GM12892 (cell line): ENCODE measurements at places on chromosomes 2 and 18.

GRCh38 chr18:3777122-3777521 lies 327.1 kb downstream of the TGIF1 start:
- DNase-seq = no peak

DNA sequence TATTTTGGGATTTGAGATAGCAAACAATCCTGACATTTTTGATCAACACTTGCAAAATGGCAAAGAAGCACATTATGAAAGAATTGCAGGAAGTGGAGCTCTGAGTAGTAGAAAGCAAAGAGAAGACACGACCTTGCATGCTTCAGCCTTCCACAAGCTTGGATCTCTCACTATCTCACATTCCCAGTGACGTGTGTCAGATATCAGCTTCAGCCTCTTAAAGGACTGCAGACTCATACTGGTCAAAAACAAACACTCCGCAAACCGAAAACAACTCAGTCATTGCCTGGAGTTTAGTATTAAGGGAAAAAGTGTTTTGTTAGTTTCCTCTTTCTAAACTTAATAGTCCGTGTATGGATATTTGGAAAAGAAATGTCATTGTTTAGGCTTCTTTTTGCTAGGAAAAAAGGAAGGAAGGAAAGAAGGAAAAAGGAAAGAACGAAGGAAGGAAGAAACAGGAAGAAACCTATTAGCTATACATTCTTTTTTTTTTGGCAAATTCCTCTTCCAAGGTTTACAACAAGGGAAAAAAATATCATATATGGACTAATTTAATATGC lies 32.6 kb upstream of the SLC40A1 start:
- DNase-seq = no peak

- no peak for DNase-seq
Measured at GRCh38 chr2:191556463-191556862, 121.5 kb upstream of the NABP1 start.

DNA sequence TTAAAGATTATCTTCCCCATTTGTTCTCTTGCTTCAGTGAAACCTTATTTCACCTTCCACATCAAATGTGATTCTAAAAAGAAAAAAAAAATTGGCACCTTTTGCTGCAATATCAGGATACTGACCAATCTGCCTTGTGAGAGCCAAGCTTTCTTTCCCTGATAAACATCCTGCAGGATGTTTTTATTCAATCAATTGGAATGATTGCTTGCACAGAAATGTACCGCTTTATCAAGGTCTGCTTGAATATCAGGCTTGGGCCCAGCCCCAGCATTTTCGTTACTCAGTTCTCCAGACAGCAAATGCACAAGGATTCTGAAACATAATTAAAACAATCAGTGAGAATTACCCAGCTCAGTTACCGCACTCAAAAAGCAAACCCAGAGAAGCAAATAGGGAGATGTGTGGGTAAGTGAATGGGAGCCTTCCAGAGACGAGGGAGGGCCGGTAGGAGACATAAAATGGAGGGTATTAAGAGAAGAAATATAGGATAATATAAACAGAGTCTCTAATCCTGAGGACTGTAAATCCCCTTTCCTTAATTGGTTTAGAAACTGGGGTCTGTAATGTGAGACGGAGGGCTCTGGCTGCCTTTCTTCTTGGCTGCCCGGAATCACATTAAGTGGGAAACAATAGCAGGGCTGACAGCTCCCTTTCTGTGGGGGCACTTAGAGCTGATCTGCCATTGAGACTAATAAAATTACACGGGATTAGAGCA lies 291.8 kb downstream of the ICOS start:
- DNase-seq = no peak

GRCh38 chr2:96927405-96928171 lies 57.7 kb upstream of the SEMA4C start:
- no peak for DNase-seq

DNA sequence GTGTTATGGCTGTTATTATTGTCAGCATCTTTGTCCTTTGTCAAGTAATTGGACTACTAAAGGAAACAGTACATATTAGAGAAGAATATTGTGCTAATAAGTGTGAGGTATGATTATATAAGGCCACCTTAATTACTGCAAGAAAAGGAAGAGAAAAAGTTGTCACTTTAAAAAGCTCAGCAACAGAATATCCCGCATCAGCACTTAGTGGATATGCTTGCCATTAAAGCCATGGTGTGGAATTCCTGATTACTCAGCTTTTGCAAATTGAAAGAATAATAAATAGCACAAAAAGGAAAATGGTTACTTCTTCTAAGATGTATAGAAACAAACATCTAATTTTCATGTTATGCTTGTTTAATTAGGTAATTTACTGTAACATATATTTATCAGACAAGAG lies 347.5 kb downstream of the DPP10 start:
- DNase-seq = no peak

DNA sequence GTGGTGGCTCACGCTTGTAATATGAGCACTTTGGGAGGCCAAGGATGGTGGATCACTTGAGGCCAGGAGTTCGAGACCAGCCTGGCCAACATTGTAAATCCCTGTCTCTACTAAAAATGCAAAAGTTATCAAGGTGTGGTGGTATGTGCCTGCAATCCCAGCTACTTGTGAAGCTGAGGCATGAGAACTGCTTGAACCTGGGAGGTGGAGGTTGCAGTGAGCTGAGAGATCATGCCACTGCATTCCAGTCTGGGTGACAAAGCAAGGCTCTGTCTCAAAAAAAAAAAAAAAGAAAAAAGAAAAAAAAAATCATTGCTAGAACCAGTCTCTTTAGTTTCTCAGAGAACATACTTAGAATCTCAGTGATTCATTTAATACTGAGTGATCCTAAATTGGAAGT lies 217.1 kb downstream of the DYM start:
- DNase-seq = no peak

DNA sequence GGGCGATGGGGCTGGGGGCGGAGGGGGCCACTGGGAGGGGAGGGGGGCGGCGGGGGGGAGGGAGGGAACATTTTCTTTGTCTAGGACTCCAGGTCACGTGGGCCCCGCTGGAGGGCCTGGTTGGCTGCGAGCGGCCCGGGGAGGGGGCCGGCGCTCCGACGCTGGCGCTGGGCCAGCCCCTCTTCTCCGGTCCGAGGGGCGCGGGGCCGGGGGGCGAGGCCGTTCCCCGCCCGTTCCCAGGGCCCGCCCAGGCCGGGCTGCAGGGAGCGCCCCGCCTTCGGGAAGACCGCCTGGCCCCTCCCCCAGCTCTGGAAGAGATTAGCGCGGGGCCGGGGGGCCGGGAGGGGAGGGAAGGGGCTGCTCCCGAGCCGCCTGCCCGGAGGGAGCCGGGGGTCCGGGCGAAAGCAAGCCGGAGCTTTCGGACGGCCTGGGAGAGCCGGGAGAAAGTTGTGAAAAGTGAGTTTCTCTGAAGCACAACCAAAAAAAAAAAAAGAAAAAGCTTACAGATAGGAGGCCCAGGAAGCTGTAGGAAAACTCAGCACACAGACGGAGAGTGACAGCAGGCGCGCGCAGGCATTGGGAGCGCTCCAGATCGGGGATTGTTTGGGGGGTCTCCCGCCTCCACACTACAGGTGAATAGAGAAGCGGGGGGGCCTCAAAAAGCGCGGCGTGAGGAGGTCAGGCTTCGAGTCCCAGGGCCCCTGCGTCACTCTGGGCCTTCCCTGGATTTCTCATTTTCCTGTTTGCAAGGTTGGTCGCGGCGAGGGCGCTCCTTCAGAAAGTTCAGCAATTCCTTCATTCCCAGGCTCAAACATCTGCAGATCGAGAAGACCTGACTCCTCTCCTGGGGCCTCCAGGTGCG lies 84.1 kb upstream of the POMC start:
- DNase-seq = peak; percentile 79

DNA sequence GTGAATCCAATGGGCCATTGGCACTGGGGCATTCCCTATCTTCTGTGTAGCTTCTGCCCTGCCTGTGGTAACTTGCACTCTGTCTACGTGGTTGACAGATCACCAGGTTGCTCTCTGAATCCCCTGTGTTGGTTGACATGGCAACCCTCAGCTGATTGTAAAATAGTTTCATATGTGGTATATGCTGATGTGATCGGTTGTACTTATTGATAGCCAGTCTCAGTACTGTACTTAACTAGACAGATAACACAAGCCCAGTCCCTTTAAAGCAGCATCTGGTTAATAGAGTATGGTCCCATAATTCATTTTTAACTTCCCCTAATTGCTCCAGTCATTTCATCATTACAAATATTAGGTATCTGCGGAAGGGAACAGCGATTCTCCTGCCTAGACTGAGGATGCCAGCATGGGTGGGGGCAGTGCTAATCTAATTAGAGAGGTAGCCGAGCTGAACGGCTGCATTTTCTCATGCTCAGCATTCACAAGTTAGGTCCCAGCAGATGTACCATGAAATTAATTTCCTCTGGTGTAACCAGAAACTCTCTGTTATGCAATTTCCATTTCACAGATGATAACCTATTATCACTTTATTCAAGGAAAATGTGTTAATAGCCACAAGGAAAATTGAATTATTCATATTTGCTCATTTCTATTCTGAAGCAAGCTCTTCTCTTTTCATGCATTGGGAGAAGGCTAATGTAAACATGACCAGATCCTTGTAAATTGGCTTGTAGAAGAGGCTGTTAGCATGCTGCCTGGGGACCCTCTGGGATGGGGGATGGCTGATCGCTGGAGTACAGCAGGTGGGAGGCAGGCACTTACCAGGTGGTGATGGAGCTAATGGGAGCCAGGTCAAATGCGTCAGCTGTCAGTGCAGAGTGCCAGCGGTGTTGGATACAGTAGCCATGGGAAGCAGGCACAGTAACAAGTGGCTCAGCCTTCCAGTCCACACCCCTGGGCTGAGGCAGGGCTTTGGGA lies 608.3 kb downstream of the GALR1 start:
- DNase-seq = no peak

DNA sequence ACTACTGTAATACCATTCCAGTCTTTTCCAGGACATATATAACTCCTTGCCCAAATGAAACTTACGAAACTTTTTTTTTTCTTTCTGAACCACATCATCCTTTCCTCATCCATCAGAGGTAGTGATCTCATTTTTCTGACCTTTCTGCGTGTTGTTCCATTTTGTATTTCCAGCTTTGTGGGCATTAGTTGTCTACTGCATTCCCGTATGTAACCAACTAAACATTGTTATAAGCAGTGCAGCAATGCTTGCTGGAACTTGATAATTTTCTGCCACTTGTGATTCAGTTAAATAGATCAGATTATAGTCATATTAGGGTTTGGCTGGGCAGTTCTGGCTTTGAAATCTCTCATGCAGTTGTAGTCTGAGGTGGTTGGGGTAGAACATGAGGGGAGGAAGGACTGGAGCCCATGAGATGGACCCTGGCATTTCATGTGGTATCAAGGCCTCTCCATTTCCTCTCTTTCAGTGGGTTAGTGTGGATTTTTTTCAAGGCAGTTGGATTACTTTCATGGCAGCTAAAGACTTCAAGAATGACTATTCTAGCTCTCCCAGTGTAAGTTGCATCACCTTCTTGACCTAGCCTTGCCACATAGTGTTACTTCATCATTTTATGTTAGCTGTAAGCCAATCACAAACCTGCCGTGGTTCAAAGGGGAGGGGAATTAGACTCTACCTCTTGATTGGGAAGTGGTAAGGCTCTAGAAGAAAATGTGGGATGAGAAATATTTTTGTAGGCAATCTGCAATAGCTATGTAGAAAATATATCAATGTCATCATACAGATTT lies 80.5 kb downstream of the EHBP1 start:
- no peak for DNase-seq

- no peak for DNase-seq
Measured at GRCh38 chr18:8703781-8704301, 1.5 kb upstream of the MTCL1 start.

DNA sequence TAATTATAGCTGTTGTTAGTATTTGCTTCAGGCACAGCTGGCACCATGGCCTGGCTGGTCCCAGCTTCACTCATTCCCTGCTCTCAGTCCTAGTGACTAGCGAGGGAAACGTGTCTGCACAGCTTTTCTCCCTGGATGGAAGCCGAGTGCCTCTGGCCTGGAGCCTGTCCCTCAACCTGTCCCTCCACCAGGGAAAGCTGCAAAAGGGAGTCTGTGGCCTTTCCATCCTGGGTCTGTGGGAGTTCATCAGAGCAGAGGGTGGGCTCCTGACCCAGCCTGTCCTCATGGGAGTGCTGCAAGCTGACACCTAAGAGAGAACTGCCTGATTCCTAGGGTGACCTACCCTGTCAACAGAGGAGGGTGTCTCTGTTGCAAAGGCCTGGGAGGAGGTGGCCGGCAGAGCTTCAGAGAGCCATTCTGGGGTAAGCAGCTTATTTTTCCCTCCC lies 118.3 kb downstream of the CAPN13 start:
- DNase-seq = no peak
